ENCODE measurements at places on chromosomes 2 and 18. TPM values are rescaled to one million over a fixed set of nuclear protein-coding genes. Genes with fewer than 3 reads are reported as not detected.

The TANC1 gene
- not detected for total RNA-seq

The CDK15 gene
- total RNA-seq = not detected

The SERPINB5 gene
- total RNA-seq = not detected

The MDH1 gene
- 87.8 TPM for total RNA-seq

The SH3BP4 gene
- total RNA-seq = 1.5 TPM

The LOXL3 gene
- 0.66 TPM for total RNA-seq

The HMSD gene
- not detected for total RNA-seq

The UGT1A1 gene
- not detected for total RNA-seq

Measured in B cell (primary cell).